ENCODE measurements at places on chromosomes 1 and 21.

- no peak for DNase-seq
Observed at GRCh38 chr1:175343945-175344344, 151.4 kb upstream of the KIAA0040 start.

DNA sequence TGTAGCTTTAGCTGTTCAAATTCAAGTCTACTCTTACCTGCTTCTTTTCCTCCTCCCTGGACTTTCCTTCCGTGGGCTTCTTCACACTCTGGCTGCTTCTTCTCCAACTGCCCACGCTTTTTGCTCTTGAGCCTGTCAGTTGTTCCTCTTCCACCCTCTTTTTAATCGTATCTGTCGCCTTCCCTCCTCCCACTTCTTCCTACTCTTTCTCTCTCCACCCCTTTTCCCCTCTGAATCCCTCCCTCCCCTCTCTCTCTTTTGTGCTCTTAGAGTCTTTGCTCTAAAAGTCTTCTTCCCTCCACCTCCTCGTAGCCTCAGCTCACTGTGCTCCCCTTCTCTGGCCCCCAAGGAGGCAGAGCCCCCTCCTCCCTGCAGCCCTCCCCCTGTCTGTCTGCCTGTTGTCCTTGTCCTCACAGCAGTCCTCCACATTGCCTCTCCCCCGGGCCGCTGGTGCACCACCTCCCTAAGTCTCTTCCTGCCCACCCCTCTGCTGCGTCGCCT lies 12.9 kb upstream of the GJA5 start:
- DNase-seq, result no peak

DNA sequence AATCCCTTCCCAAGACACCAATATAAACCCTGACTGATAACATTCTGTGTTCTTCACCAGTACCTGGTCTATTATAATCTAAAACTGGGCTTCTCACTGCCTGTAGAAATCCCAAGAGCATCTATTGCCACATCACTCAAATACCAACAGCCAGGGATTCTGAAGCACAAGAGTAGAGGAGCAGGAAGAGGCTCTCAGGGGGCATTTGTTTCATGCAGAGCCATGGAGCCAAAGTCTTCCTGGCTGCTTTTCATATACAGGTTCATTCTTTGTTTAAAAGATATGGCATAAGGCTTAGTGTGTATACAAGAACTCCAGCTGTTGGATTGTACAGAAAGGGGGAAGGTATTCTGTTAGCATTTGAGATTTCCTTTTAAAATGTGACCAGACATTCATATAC lies 38.2 kb upstream of the USH2A start:
- peak; percentile 18 for DNase-seq

GRCh38 chr1:112380356-112380755 lies 15.7 kb upstream of the CTTNBP2NL start:
- DNase-seq, result no peak

DNA sequence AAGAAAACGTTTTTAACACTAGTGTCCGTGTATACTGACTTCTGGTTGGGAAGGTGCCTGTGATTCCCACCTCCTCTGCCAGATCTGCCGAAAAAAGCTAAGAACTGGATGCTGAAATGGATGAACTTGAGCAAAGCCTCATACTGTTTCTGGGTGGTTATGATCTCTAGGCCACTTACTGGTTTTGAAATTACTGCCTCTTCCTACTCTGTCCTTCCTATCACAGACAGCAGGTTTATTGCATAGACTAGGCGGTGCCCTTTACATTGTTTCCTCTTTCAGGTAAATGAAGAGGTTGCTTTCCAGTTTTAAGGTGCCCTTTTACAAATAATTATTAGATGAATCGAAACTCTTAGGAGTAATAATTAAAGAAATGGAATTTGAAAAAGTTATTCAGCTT lies 27.5 kb downstream of the PEX14 start:
- no peak for DNase-seq

GRCh38 chr1:85976516-85977205 lies 179.9 kb downstream of the COL24A1 start:
- DNase-seq, result no peak

DNA sequence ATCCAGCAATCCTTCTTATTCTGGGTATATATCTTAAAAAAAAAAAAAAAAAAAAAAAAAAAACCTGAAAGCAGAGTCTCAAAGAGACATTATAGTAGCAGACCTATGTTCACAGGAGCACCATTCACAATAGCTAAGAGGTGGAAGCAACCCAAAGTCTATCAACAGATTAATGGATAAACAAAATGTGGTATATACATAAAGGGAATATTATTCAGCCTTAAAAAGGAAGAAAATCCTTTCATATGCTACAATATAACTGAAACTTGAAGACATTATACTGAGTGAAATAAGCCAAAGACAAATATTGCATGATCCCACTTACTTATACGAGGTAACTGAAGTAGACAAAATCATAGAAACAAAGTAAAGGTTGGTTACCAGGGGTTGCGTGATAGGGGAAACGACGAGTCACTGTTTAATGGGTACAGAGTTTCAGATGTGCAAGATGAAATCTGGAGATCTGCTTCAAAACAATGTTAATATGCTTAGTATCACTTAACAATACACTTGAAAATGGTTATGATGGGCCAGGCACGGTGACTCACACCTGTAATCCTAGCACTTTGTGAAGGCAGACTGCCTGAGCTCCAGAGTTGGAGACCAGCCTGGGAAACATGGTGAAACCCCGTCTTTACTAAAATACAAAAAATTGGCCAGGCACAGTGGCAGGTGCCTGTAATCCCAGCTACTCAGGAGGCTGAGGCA lies 29.5 kb downstream of the PIK3R3 start:
- DNase-seq, result no peak

- no peak for DNase-seq
Observed at GRCh38 chr1:204464187-204464631, 30.4 kb downstream of the PIK3C2B start.

- DNase-seq, result no peak
Observed at GRCh38 chr1:9238550-9238949, 4.0 kb downstream of the H6PD start.

DNA sequence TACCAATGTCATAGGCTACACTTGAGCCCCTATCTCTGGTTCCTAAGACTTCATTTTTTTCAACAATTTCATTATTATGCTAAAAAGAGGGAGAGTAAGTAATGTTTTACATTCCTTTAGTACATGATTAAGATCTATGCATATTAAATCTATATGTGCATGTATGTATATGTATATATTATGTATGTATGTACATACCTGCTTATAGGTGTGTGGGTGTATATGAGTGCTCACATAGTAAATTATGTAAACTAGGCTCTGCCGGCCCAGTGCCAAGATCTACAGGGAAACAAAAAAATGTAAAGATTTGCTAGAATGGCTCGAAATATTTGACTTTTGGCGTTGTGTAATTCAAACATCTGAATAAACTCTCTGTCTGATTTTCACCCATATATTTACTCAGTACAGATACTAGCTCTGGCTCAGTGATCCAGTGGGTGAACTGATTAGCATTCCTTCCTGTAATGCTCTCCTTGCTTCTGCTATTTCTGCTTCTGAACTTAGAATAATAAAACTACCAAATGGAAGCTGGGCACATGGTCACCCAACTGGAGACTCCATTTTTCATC lies 113.1 kb upstream of the FGGY start:
- DNase-seq, result no peak

GRCh38 chr1:221868593-221869303 lies 126.9 kb upstream of the DUSP10 start:
- peak; percentile 93 for DNase-seq

DNA sequence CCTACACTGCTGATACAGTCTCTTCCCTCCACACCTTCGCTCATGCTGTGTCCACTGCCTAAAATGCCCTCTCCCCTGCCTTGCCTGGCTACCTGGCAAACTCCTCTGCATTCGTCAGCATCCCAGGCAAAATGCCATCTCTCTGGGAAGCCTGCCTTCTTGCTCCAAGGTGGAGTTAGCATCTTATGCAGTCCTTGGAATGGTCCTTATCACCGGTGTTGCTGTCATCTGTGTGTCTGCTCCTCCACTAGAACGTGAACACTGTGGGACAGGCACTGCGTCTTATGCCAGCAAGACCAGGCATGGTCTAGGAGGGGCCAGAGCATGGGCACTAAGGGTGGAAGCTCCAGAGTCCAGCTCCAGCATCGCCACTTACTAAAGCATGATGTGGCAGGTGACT lies 211.8 kb downstream of the MATN1 start:
- DNase-seq, result no peak

DNA sequence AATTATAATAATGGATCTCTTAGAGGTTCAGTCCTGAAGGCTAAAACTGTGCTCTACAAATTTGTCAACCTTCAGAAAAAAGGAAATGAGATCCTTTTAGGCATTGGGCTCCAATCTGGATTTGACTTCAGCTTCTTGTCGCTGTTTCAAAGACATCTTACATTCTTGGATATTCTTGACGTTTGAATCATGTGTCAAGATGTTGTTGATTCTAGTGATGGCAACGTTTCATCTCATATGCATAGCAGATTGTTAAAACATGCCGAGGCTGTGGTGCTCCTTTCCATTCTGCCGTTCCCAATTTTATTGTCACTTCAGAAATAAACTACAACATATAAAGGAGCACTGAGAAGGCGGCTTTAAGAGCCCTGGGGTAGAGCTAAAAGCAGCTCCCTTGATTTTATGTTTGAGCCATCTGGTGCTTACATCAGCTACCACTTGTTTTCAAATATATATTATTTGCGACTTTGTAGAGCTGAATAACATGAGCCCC lies 467.6 kb upstream of the ZRANB2 start:
- no peak for DNase-seq

- DNase-seq, result no peak
Observed at GRCh38 chr1:188672153-188672552, 1805.5 kb downstream of the BRINP3 start.

DNA sequence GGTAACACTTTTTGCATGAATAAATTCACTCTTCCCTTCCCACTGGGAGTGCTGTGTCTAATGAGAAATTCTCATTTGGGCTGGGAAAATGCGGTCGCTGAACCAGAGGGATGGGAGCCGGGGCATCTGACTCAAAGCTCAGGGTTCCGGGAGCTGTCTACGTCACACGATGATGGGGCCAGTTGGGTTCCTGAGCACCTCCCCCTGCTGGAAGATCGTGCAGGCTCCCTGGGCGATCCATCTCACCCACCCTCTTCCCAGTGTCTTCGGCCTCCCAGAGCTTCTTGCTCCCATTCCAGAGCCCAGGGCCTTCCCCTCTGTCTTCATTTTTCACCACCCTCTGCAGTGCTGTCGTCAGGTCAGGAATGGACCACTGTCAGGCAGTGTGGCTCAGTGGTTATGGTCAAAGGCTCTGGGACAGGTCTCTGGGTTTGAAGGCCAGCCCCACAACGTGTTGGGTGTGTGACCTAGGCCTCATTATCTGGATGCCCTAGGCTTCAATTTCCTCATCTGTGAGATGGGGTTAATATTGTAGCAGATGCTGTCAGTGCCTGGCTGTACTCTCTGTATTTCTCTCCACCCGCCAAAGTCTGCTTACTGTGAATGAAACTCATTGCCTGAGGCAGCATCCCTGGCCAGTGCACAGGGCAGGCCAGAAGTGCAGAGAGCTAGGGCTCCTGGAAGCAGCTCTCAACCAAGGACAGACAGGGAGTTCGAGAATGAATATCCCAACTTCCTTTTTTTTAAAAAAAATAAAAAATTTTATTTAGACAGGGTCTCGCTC lies 31.8 kb downstream of the IGSF21 start:
- no peak for DNase-seq

DNA sequence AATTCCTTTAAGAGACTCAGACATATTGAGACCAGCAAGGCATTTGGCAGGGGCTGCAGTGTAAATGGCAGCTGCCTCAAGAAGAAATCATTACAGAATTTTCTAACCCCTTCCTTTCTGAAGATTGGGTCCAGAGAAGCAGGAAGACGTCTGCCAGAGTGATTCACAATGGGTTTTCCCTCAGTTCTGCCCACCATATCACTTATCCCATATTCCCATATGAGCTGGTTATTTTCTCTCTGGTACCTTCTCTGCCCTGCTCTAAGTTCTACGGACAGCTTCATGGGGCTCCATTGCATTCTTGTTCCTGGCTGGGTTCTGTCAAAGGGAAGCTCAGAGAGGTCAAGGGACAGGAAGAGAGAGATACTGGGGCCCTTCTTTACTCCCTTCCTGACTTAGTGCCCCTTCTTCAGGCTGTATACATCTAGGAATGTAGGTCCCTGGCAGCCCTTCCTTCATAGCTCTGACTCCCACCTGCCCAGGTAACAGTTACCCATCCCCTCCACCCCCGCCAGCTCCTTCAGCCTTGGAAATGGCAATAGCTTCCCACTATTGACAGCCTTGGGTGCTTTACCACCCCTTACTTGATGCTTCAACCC lies 420.6 kb upstream of the DAB1 start:
- no peak for DNase-seq

- DNase-seq, result peak; percentile 71
Observed at GRCh38 chr21:41783476-41784180, 16.8 kb upstream of the RIPK4 start.

- peak; percentile 61 for DNase-seq
Observed at GRCh38 chr1:114286179-114286578, 132.5 kb upstream of the SYT6 start.

GRCh38 chr1:179973198-179974110 lies 18.8 kb downstream of the CEP350 start:
- DNase-seq, result no peak

DNA sequence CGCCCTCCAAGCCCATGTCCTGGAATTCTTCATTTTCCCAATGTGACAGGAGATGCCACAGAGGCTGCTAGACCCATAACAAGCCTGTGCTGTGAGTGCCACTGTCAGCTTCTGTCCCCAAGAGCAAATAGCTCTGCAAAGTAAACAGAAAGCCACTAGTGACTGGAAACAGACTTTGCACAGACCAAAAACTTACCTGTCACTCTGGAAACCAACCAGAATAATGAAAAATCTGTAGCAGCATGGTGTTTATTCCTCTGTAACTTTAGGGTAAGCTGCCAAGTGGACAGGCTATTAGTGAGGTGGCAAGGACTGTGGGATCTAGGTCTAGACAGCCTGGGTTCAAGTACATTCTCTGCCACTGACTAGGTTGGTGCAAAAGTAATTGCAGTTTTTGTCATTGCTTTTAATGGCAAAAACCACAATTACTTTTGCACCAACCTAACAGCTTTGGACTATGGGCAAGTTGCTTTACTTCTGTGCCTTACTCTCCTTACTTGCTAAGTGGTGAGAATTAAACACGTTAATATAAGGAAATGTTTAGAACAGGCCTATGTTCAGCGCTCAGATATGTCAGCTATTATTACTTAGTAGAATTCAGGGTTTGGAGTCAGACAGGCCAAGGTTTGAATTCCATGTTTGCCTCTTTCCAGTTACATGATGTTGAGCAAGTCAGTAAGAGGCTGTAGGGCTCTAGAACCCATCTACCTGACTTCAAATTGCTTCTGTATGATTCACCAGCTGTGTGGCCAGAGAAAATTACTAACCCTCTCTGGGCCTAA lies at the start of gene C8B:
TSS of gene C8B (minus strand) at position 100 of the 782 bp plus-strand sequence. CDS start at position 33, 67 bp downstream.
- DNase-seq, result no peak

DNA sequence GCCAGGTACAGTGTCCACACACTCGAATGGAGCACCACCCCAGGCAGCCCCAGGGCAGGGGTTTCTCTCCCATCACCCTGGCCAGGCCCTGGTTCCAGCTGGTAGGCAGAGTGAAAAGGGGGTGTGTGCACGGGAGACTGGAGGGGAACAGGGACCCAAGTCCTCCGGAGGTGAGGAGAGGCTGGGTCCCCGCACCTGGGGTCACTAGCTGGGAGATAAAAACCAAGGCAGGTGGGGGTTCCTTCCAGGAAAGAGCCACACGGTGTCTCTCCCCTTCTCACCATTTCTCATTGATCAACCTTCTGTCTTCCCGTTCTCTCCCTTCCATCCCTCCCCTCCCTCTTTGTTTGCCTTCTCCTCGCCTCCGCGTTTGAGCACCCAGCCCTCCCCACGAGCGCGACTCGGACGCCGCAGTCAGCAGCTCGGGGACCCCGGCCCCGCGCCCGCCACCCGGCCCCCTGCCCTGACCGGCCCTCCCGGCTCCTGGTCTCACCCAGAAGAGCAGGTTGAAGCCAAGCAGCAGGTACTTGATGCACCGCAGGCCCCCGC lies 358 bp downstream of the TSPAN2 start:
- no peak for DNase-seq

- DNase-seq, result peak; percentile 3
Observed at GRCh38 chr1:70840260-70840953, 207.2 kb downstream of the PTGER3 start.
